NB4 (cell line): ENCODE measurements at places on chromosomes 13 and 19.

DNA sequence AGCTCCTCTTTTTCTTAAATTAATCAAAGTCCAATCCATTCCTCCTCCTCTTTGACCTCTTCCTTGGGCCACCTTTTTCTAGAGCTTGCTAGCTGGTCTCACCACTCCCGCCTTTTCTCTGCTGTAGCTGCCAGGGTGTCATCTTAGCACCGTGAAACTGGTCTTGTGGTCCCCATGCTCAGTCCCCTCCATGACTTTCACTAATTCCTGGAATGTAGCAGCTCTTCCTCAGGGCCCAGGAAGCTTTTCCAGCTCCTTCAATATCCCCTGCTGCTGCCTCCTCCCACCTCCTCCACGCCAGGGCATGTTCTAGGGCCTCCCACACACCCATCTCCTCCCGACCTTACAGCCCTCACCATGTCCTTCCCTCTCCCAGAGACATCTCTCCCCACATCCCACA is 222.2 kb downstream of the MYO16 start:
- no peak for DNase-seq

GRCh38 chr19:18060472-18060871 is 26.3 kb downstream of the IL12RB1 start:
- no peak for DNase-seq

- DNase-seq, result peak; percentile 38
Observed at GRCh38 chr19:8257052-8257443, 47.9 kb downstream of the CERS4 start.

DNA sequence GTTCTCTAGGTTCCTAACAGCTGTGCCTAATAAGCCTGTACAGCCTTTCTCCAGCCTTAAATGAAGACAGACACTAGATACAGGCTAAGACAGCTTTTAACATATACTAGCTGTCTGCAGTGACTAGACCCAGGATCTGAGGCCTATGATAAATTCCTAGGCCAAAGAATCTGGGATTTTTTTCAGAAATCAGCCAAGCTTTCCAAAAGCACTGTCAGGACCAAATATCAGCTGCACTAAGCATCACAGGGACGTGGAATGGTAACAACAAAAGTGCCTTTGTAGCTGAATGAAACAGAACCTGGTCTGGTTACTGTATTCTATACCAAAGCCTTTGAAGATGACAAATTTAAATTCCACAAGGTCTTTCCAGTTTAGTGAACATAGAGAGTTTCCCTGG is 77.9 kb upstream of the DOCK9 start:
- DNase-seq, result no peak

GRCh38 chr13:100721885-100722512 is 47.4 kb upstream of the TMTC4 start:
- peak; percentile 64 for DNase-seq

GRCh38 chr13:22086597-22087330 is 415.9 kb downstream of the FGF9 start:
- DNase-seq, result no peak

DNA sequence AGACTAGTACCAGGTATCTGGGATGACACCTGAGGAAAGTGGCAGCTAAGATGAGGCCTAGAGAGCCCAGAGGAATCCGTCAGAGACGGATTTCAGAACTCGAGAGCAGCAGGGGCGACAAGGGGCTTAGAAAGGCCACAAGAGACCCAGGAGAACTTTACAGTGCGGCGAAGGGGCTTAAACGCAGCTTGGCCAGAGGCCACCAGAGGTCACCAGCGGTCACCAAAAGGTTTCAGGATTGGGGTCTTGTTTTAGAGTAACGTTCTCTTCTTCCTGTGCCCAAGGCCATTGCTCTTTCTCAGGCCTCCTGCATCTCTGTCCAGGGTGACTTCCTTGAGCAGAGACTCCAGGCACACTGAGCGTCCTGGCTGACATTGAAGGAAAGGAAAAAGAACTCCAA is 2.2 kb downstream of the ZSCAN22 start:
- DNase-seq, result peak; percentile 55

DNA sequence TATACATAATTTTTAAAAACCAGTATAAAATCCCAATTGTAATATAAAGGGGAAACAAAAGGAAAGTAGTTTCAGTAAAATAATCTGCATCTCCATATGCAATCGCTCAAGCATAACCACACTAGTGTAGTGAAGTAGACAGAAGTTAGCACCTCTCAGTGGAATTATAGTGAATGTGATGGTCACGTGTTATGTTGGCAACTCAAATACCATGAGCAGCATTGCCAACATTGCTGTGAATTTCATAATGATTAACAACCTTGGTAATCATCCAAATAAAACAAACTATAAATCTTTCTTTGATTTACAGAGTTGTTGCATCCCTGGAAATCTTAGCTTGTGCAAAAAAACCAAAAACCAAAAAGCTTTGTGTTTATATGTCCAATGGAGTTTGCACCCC is 77.3 kb upstream of the SIAH3 start:
- no peak for DNase-seq

DNA sequence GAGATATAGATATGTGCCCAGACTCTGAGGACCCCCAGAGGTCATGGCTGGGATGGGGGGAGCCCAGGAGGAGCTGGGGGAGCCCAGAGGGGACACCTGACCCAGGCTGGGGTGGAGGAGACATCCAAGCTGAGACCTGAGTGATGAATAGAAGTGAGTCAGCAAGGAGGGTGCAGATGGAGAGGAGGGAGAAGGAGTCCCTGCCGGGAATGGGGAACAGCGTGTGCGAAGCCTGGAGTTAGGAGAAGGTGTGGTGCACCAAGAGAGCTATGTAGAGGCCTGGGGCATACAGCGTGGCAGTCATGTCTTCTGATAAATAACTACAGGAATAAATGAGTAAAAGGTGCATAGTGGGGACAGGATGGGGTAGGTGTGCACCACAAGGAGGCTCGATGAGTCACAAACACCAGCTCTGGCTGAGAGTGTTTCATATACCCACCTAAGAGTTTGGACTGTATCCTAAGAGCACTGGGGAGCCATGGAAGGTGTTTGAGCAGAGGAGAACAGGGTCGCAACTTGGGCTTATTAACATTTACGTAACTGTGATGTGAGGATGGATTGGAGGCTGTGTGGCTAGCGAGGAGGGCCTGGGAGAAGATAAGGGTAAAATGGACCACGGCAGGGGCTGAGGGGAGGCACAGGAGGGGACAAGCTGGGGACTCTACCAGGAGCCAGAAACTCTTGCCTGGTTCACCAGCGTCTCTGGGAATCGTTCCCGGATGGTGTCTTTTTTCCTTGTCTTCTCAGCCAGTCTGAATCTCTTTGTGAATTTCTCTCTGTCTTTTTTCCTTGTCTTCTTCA is 1.4 kb downstream of the CEACAM18 start:
- DNase-seq, result no peak

DNA sequence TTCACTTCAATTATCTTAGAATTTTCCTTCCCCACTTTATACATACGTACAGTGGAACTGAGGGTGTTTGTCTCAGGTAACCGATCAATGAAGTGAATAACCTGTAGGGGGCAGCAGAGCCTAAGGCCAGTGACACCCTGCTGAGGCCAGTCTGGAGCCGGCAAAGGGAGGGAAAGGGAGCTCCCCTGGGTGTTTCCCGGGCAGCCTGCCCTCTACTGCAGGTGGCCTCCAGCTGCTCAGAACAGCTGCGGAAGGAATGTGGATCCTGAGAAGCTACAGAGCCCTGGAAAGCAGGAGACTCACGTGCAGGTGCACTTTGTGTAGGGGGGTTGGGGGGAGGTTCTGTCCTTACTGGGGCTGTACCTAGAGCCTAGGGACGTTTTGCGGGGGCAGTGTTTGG is 832 bp upstream of the ZNF491 start:
- DNase-seq, result peak; percentile 89

DNA sequence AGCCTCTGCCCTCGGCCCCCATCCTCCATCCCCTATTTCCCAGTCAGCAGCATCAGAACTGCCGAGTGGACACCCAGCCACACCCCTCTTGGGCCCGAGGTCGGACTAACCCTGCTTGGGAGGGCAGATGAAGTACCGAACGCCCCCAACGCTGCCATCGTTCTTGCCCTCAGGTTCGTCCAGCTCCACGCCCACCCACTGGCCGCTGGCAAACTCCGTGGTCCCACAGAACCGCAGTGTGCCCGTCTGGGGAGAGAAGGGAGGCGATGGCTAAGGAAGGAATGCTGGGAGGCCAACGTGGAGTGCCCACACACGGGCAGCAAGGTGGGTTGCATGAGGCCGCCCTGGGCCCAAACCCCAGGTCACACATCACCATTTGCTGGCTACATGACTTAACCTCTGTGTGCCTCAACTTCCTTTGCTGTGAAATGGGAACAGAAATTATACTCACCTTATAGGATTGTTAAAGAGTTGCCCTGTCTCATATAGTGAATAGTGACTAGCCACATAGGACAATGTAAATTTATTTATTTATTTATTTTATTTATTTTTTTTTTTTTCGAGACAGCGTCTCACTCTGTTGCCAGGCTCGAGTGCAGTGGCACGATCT is 5.2 kb upstream of the ALKBH6 start:
- no peak for DNase-seq

GRCh38 chr13:102707467-102707866 is 12.6 kb upstream of the METTL21C start:
- no peak for DNase-seq

DNA sequence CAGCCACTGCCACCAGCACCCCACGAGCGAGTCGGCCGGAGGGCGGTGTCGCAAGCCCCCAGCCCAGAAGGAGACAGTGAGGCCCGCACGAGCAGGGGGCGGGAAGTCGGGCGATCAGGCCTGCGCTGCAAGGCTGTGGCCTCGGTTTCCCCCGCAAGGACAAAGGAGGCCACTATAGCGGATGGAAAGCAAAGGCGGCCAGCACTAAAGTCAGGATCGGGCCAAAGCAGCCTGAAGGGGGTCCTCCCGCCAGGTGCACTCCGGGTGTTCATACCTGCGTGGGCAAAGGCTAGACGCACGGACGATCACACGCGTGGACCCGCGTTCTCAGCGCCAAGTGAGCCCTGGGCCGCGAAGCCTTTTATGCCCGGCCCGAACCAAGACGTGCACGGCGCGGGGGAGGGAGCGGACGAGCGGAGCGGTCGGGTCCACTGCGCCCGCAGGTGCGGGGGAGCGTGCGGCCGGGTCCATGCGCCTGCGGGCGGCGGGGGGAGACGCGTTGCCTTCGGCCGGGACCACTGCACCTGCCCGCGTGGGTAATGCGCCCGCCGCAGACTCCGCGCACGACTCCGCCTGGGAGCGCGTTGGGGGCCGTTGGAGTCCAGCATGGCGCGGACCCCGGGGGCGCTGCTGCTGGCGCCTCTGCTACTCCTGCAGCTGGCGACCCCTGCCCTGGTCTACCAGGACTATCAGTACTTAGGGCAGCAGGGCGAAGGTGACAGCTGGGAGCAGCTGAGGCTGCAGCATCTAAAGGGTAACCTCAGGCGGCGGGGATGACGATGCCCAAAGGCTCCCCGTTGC is at the start of the genes PRDX2 and THSD8:
TSS of gene PRDX2 (minus strand) at position 335 of the 801 bp plus-strand sequence. CDS start 539 bp downstream, outside the sequence.
TSS of gene THSD8 (plus strand) at position 604 of the 801 bp plus-strand sequence. CDS start at position 607, 3 bp downstream.
- DNase-seq, result peak; percentile 86

DNA sequence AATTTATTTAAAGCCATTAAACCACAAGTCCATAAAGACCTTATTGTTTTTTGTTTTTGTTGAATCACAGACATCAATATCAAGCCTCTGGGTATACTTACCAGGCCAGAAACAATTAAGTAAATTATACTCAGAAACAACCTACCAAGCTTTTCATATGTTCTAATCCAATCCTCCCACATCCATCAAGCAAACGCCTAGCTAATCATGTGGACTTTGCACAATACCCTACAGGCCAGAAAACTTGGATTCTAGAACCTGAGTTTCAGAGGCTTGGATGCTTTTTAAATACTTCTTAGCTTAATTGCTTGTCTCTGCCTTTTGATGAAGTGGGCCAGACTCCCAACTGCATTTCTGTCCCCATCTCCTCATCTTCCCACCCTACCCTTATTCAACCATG is 39.9 kb downstream of the TGDS start:
- DNase-seq, result no peak

DNA sequence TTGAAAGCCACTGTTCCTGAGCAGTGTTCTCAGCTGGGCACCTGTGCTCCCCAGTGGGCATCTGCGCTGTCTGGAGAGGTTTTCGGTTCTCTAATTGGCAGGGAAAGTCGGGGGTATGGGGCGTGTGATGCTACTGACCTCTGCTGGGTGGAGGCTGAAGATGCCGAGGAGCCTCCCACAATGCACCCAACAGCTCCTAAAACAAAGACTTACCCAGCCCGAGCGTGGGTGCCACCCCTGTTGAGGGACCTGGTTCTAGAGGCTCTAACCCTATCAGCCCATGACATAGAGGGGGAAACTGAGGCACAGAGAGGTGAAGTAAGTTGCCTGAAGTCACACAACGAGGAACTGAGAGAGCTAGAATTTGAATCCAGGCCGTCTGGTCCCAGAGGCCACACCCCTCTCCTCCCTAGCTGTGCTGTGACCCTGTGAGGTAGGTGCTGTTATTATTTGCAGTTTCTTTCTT is 2.3 kb downstream of the SPACA4 start:
- peak; percentile 96 for DNase-seq
